ENCODE measurements at places on chromosomes 1 and 21.

DNA sequence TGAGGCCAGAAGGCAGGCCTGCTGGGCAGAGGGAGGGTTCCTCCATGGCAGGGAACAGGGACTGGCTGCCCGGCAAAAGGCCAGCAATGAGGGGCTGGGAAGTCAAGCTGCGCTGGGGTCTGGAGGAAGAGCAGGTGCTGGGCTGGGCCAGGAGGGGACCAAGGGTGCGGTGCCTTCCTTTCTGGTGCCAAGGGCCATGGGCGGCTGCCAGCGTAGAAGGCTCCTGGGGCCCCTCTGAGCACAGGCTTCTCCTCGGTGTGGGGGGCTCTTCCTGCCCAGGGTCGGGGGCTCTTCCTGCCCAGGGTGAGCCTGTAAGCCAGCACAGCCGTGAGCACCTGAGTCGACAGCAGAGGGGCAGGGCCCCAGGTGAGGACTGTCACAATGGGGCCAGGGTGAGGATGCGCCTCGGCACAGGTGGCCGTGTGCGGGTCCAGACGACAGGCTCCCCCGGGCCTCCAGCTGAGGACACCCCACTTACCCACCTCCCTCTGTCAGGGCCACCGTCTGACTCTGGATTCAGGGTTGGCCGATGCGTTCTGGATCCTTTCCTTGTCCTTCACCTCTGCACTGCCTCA, 10.7 kb upstream of the DNMT3L start:
- DNase-seq: no peak

DNA sequence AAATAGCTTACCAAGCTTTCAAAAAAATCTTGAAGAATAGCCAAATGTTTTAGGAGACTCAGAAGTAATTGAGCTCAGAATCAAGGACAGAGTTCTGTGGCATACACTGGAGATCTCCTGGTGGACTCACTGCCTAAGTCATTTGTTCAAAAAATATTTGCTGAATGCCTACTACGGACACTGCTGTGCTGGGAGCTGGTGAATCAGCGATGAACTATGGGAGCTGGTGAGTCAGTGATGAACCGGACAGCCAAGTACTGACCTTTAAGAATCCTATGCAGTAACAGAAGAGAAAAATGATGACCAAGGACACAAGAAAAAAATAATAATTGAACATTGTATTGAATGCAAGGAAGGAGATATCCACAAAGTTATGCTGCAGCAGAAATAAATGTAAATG, 717.9 kb upstream of the CXADR start:
- DNase-seq: no peak

- DNase-seq: no peak
Measured at GRCh38 chr1:109152196-109152595, 38.3 kb downstream of the ELAPOR1 start.

DNA sequence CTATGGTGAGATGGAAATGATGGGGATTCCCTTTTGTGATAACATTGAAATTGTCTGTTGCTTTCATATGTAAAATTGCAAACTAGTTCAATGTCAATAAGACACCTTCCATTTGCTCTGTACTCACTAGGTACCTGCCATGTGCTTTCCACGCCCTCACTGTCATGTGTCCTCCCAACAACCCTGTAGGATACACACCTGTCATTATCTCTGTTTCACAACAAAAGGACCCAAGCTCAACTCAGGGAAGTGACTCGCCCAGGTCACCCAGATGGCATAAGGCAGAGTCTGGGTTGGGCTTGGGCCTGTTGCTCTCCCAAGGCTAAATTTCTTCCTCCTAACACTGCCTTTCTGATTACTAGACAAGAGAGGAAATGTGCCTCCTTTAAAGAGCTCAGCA, 45.3 kb upstream of the MCOLN3 start:
- DNase-seq: no peak

DNA sequence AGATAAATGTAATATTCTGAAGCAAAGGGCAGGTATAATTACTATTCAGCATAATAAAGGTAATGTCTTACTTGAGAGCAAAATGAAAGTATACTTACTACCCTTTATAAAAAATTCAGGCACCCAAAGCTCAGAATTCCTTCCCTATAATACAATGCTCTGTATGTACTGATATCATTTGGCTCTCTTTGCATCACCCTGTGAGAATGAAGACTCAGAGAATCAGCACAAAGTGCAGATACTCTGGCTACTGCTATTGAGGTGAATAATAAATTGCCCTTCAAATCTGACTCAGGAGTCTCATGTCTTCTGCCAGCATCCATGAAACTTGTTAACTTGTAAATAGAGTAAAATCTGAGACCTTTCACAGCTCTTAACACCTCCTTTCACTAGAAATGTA, 108.5 kb upstream of the KCTD3 start:
- no peak for DNase-seq

DNA sequence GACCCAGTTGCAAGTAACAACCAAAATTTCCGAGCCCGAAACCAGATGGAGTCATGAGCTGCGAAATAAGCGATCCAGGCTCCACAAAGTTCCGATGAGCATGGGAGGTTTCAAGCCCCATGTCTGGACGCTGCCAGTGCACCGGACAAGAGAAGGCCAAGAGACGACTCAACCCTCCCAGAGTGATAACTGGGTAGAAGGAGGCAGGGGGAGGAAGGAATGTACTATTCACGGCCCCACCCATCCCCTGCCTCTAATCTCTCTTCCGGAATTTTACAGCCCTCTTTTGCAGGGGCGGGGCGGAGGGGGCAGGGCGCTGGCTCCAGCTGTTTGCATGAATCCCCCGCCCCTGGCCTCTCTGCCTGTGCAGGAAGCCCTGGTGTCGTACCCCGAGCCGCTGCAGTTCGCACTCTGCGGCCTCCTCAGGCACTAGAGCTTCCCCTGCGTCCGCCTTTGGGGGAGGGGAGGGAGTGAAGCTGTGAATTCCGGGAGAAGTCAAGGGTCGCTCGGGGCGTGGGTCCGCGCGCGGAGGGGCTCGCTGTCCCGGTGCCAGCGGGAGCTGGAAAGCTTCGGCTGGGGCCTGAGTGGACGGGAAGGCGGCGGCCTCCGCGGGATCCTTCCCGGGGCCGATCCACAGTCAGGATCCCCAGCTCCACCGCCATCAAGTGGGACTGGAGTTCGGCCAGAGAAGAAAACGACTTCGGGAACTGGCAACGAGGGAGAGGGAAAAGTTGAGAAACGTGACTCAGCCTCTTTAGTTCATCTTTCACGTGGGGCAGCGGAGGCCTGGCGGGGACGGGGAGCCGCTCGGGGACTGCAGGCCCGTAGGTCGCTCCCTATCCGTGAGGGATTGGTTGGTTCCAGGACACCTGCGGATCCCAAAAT, 6.3 kb upstream of the PTP4A2 start:
- DNase-seq: peak; percentile 73

DNA sequence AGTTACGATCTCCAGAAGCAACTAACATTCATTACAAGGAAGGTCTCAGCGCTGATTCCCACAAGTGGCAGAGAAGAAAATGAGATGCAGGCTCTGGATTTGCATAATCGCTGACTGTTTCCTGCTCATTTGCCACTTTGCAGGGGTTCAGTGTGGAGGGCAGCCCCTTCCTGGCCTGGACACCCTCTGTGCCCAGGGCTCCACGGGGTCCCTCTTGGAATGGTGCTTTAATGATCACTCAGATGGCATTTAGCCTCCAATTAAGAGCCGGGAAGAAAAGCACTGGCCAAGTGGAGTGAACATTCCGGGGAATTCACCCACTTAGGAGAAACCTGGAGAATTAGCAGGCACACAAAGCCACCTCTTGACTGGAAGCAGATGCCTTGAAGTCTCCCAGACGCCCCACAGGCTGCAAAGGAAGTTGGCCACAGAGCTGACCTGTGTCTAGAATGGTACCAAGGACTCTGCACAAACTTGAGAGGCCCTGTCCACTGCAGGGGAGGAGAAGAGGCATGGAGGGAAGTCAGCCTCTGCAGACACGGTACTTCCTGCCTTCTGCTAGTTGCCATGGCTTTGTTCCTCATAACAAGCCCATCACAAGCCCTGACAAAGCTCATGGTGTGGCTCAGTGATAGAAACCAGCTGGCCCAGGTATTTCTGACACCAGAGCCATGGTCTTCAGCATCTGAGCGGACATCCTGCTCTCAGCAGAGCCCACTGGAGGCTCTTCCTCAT, 157.2 kb downstream of the KAZN start:
- DNase-seq: no peak

- DNase-seq: no peak
Measured at GRCh38 chr1:1333551-1334241, 2.6 kb downstream of the TAS1R3 start.

GRCh38 chr1:206850401-206850800, 15.0 kb upstream of the IL20 start:
- DNase-seq: no peak

DNA sequence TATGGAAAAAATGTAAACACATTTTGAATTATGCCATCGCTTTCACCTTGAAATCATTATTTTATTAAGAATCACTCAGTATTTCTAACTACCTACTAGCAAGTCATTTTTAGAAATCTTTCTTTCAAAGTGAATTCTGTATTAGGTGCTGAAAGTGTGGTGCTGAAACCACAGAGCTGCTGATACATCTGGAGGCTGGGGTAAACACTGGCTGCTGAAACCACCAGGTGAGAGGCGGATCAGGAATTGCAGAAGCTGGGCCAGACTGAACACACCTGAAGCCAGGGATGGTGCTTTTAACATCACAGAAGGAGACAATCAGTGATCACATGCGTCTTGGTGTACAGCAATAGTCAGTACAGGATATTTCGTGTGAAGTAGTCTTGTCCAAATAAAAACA, 42.2 kb upstream of the KCNE1 start:
- no peak for DNase-seq

DNA sequence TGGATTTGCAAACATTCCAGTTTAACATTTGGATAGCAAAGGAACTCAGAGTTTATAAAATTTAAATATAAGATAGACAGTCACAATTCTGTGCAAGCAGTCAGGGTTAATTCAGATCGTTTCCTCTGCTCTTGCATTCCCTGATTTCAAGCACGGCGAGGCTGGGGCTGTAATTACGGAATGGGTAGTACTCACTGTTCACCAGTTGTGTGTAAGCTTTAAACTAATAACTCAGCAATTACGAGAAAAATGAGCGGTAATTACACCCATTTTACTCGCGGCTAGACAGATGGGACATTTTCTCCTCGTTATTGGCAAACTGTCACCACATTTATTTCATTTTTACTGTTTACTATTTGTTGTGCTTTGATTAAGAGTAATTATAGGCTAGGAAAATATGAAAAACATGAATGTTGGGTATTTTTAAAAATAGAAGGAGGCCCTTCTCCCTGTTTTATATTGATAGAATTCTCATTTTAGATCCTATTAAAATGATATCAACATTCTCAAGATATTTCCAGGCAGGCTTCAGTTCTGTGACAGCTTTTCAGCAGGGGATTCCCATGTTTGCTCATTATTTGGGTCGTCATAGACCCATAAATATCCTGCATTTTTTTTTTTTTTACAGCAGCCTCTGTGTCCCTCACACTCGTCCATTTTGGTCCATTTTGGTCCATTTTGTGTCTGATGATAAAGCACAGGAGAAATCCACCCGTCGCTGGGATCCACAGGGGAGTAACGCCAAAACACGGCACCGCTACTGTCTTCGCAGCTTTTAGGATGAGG, 208.3 kb downstream of the DSCAM start:
- no peak for DNase-seq

DNA sequence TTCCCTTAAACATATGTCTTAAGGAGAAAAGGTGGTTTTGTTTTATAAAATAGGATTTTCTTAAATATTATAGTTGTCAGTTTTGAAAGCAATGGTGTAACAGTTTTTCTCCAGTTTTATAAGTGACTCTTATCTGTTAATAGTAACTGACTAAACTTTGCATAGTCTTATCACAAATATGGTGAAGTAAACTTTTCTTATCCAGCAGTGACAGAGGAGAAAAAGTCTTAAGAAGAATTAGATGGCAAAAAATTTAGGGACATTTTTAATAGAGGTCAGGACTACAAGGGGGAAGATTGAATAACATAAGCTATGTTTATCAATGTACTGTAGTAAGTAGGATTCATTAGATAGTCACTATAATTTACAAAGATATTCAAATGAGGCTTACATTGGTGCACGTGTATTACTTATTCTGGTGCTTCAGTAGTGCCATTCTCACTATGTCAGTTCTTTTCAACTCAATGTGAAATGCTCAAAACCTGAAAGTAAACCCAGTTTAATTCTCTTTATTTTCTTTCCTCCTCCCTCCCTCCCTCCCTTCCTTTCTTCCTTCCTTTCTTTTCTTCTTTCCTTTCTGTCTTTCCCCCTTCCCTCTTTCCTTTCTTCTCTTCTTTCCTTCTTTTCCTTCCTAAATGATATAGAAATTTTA, 26.1 kb downstream of the F3 start:
- no peak for DNase-seq

DNA sequence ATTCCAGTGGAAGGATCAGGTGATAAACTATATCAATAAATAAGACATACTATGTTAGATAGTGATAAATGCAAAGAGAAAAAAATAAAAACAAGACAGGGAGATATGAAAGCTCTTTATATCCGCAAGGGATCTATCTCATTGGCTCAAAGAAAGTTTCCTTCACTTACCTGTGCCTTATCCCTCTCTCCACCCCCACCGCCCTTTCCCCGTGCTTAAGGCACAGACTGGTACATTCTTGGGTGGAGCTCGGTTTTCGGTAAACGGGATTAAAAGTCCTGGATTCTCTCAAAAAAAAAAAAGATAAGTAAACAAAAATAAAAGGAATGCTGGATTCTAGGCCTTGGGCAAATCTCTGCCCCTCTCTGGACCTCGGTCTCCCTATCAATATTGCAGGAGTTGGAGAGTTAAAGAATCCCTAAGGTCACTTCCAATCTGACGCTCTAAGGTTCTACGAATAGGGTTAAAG, 593 bp upstream of the DNAJC16 start:
- no peak for DNase-seq

DNA sequence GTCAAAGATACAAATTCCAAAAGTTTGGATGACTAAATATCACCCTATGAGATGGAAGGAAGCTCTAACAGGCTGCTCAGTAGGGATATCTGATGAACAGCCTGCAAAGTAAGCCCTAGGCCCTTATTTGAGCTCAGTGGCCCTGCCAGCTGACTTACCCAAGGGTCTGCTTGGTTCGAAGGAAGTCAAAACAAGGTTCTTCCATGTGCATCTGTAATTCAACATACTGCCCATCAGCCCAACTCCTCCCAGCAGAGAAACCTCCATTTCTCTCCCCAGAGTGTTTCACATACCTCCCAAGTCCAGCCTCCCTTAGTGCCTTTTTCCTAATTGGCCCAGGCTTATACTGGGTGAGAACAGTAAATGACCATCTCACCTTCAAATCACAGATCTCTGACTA, 86.6 kb downstream of the NRDC start:
- no peak for DNase-seq

All from left lobe of liver (tissue), 2 donors.